ENCODE measurements at places on chromosomes 2 and 18. TPM values are rescaled to one million over a fixed set of nuclear protein-coding genes. Genes with fewer than 3 reads are reported as not detected.
A peak's percentile ranks its signal among the peaks of the same experiment; 100 is the strongest.

GRCh38 chr2:85011098-85011497 lies 40.1 kb downstream of the KCMF1 start:
- no peak overlapping the region for H3K4me3 ChIP-seq
- no peaks in the 10 kb centered on the region for H3K27me3 ChIP-seq
- no peaks in the 10 kb centered on the region for H3K36me3 ChIP-seq
- peaks cover 47% of the 10 kb centered on the region for H3K4me1 ChIP-seq
- DNase-seq, result no peak

Gene GBX2
- total RNA-seq, result 10.2 TPM

- no peaks in the 10 kb centered on the region for H3K4me1 ChIP-seq
- no peak overlapping the region for H3K27ac ChIP-seq
- H3K36me3 ChIP-seq, result no peaks in the 10 kb centered on the region
- DNase-seq, result peak; percentile 32
- no peak overlapping the region for H3K4me3 ChIP-seq
- peaks cover 2% of the 10 kb centered on the region for H3K27me3 ChIP-seq
Measured at GRCh38 chr2:136384531-136385303, 266.8 kb upstream of the CXCR4 start.

GRCh38 chr2:148930046-148930775 lies 55.2 kb downstream of the KIF5C start:
- DNase-seq, result no peak
- no peak overlapping the region for H3K4me3 ChIP-seq
- no peak overlapping the region for H3K27ac ChIP-seq
- no peaks in the 10 kb centered on the region for H3K27me3 ChIP-seq

GRCh38 chr2:96143231-96143847 lies 1.9 kb downstream of the DUSP2 start:
- DNase-seq, result no peak
- no peak overlapping the region for H3K27ac ChIP-seq
- H3K36me3 ChIP-seq, result no peaks in the 10 kb centered on the region
- no peaks in the 10 kb centered on the region for H3K27me3 ChIP-seq
- H3K4me3 ChIP-seq, result no peak overlapping the region

Gene RPIA
- 18.2 TPM for total RNA-seq

Gene MAP3K19
- total RNA-seq, result not detected

DNA sequence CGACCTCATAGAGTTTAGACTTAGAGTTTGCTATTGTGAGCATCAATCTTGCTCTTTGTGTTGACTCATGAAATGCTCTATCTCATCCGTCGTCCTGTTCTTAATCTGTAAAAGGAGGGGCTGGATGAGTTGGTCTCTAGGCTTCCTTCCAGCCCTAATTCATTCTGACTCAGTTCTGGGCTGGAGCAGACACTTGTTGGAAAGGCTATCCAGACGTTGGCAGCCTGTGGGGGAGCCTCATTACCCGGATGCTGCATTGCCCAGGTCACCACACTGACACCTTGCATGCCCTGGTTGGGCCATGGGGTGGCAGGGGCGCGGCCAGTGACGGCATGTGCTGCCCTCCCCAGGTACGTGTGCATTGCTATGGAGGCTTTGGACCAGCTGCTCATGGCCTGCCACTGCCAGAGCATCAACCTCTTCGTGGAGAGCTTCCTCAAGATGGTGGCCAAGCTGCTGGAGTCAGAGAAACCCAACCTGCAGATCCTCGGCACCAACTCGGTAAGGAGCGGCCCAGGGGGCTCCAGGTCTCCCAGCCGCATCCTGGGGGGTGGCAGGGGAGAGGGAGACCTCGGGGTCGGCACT lies 61.5 kb downstream of the EFR3B start:
- no peaks in the 10 kb centered on the region for H3K27me3 ChIP-seq
- DNase-seq, result peak; percentile 25
- H3K4me3 ChIP-seq, result no peak overlapping the region

Gene CAPG
- 202 TPM for total RNA-seq

- no peaks in the 10 kb centered on the region for H3K4me1 ChIP-seq
- no peak overlapping the region for H3K4me3 ChIP-seq
- no peaks in the 10 kb centered on the region for H3K27me3 ChIP-seq
- no peaks in the 10 kb centered on the region for H3K36me3 ChIP-seq
Measured at GRCh38 chr18:63264871-63265270, 54.7 kb downstream of the BCL2 start.

DNA sequence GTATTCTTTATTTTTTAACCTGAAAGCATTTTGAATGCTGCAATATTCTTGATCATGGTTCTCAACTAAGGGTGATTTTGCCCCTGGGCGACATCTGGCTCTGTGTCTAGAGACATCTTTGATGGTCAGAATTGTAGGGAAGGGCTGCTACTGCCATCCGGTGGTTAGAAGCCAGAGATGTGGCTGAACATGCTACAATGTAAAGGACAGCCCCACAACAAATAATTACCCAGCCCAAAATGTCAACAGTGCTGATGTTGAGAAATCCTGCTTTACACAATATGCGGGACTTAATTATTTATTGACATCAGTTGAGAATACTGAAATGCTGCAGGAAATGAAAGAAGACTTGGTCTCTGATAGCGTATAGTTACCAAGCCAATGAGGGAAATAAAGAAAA lies 37.5 kb upstream of the SERPINB2 start:
- H3K27ac ChIP-seq, result no peak overlapping the region
- no peaks in the 10 kb centered on the region for H3K27me3 ChIP-seq
- DNase-seq, result no peak
- no peak overlapping the region for H3K4me3 ChIP-seq
- no peaks in the 10 kb centered on the region for H3K4me1 ChIP-seq

DNA sequence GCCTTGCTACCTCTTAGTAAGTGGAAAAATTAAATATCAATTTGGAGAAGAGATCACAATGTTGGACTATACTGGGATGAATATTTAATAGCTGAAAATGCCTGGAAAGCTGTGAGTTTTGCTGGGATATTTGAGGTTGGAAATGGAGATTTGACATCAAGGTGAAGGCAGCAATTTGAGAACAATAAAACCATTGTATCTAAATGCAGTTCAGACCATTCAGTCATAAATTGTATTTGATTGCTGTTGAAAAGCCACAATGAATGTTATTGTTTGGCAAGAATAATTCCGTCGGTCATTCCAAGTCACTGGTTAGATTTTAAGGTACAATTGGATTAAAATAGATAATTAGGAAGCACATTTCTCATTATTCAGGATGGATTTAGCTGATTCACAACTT lies 325.6 kb downstream of the HRH4 start:
- no peaks in the 10 kb centered on the region for H3K36me3 ChIP-seq
- no peaks in the 10 kb centered on the region for H3K27me3 ChIP-seq
- H3K27ac ChIP-seq, result no peak overlapping the region
- H3K4me1 ChIP-seq, result no peaks in the 10 kb centered on the region

Gene TBR1
- total RNA-seq, result not detected

Gene ANKRD23
- total RNA-seq, result 3.2 TPM

GRCh38 chr18:79129120-79129519 lies 59.9 kb downstream of the ATP9B start:
- no peaks in the 10 kb centered on the region for H3K27me3 ChIP-seq
- no peak overlapping the region for H3K27ac ChIP-seq
- no peak overlapping the region for H3K4me3 ChIP-seq
- H3K4me1 ChIP-seq, result no peaks in the 10 kb centered on the region

DNA sequence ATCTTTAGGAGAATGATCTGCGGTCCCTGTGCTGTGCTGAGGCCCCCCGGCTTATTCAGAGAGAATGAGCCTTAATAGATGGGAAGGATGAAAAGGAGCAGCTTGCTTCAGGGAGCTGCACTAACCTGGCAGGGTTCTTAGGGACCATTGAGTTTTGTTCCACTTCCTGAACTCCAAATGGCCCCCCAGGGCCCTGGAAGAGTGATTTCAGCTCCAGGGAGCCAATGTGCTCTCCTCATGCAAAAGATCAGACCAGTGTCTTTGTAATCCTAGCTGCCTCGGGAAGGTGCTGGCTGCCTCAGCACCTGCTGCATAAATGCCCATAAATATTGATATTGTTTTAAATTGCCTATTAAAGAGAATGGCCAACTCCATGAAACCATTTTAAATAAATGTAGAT lies 210.2 kb downstream of the NCK2 start:
- H3K4me3 ChIP-seq, result no peak overlapping the region
- H3K36me3 ChIP-seq, result no peaks in the 10 kb centered on the region
- no peak overlapping the region for H3K27ac ChIP-seq
- H3K27me3 ChIP-seq, result peaks cover 3% of the 10 kb centered on the region

GRCh38 chr2:231113489-231113888 lies 11.4 kb downstream of the HTR2B start:
- H3K27ac ChIP-seq, result no peak overlapping the region
- H3K4me1 ChIP-seq, result peaks cover 5% of the 10 kb centered on the region
- H3K4me3 ChIP-seq, result no peak overlapping the region

Gene PMAIP1
- total RNA-seq, result 7.7 TPM

Gene GALNT3
- total RNA-seq, result 0.10 TPM

DNA sequence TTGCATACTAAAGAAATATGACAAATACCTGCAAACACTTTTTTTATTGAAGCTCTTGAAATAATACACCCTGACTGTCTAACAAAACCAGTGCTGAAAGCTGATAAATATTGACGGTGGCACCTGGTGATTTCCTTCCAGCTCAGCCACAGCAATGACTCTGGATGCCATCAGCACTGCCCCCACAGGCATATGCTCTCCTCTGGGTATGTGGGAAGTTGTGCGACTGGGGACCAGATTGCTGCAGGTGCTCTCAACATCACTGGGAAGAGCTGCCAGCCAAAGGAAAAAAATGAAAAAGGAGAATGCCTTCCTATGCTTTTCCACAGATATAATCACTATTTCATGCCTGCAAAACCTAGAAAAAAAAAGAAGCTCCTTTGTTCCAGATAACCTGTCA lies 141.5 kb downstream of the PIGN start:
- no peaks in the 10 kb centered on the region for H3K4me1 ChIP-seq
- no peak overlapping the region for H3K4me3 ChIP-seq
- DNase-seq, result no peak

Gene RAB6C
- 0.13 TPM for total RNA-seq

DNA sequence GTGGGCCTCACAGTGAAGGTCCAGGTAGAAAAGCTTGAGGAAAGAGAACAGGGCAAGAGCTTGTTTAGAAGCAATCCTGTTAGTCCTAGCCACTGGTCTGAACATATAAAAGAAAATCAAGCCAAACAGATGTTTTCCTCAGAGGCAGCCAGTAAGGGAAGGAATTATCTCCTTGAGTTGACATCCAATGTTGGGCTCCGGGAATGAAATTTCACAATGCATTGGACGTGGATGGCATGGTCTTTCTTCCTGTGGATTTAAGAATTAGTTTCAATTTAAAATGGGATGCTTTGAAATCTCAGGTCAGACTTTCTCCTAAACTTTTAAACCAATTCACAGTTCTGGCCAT lies 92.1 kb downstream of the ACKR3 start:
- H3K27ac ChIP-seq, result no peak overlapping the region
- H3K27me3 ChIP-seq, result peaks cover 16% of the 10 kb centered on the region
- H3K4me1 ChIP-seq, result no peaks in the 10 kb centered on the region
- DNase-seq, result no peak
- H3K36me3 ChIP-seq, result no peaks in the 10 kb centered on the region
- no peak overlapping the region for H3K4me3 ChIP-seq

Gene CDH20
- total RNA-seq, result not detected

GRCh38 chr18:48736321-48737260 lies 197.8 kb downstream of the CTIF start:
- H3K36me3 ChIP-seq, result no peaks in the 10 kb centered on the region
- H3K27me3 ChIP-seq, result no peaks in the 10 kb centered on the region
- no peaks in the 10 kb centered on the region for H3K4me1 ChIP-seq
- H3K4me3 ChIP-seq, result no peak overlapping the region
- H3K27ac ChIP-seq, result no peak overlapping the region

GRCh38 chr18:48990481-48991318 lies 39.9 kb upstream of the SMAD7 start:
- H3K27me3 ChIP-seq, result no peaks in the 10 kb centered on the region
- H3K4me3 ChIP-seq, result no peak overlapping the region
- no peak for DNase-seq
- H3K36me3 ChIP-seq, result no peaks in the 10 kb centered on the region

GRCh38 chr18:65372904-65373303 lies 377.9 kb upstream of the CDH7 start:
- H3K36me3 ChIP-seq, result no peaks in the 10 kb centered on the region
- H3K27me3 ChIP-seq, result no peaks in the 10 kb centered on the region
- no peak overlapping the region for H3K4me3 ChIP-seq
- DNase-seq, result no peak

Gene MATN3
- total RNA-seq, result 3.5 TPM

DNA sequence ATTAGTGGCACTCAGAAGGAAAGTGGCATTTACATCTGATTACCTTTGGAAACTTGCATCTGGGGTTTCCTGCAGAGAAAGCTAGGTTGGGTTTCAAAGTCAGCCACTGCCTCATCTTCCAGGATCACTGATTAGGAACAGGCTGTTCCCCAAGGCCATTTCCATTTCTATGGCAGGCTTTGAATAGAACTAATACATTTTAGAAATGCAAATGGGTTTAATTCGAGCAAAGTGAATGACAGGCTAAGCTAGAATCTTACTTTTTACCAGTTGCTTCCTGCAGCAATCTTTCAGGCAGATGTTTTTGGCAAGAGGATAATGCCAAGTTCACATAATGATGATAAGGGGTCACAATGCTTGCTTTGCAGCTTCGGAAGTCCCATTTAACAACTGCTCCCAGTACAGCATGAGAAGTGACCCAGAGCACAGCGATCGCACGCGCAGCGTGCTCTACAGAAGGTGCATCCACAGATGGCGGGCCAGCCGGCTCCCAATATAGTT lies 336.7 kb downstream of the LPIN1 start:
- no peak for DNase-seq
- H3K4me1 ChIP-seq, result no peaks in the 10 kb centered on the region
- H3K27me3 ChIP-seq, result no peaks in the 10 kb centered on the region
- H3K4me3 ChIP-seq, result no peak overlapping the region
- H3K27ac ChIP-seq, result no peak overlapping the region

- no peak overlapping the region for H3K4me3 ChIP-seq
- no peaks in the 10 kb centered on the region for H3K27me3 ChIP-seq
- H3K36me3 ChIP-seq, result no peaks in the 10 kb centered on the region
- no peak for DNase-seq
Measured at GRCh38 chr18:31247574-31248199, 70.3 kb upstream of the DSG1 start.

DNA sequence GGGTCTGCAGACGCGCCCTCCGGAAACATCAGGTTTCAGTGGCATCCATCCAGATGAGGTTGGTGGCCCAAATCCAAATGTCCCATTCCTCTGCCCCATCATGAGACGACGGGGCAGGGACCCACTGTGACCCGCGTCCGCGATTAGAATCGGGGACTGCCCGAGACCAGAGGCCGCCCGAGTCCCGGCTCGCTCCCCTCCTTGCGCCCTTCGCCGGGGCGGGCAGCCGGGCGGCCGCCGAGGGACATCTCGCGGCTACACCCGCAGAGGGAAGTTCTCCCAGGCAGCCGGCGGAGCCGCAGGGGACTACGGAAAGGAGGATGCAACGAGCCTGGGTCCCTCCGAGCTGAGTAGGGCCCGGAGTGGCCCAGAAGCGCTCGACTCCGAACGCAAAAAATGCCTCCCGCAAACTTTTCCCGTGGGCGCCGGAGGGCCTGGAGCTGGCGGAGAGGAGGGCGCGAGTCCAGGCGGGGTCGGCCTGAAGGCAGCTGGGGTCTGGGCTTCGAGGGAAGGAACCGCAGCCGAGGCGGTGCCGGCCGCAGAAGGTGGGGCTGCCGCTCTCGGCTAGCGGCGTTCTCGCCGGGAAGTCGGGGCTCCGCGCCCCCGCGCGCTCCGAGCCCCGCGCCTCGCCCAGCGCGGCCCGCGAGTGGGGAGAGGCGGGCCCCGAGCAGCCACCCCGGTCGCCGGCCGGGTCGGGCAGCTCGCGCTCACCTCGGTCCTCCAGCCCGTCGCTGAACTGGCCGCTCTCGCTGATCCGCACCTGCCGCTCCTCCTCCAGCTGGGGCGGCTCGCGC lies 580 bp downstream of the TMEM163 start:
- H3K36me3 ChIP-seq, result no peaks in the 10 kb centered on the region
- DNase-seq, result no peak
- no peak overlapping the region for H3K27ac ChIP-seq

Gene ANKRD30BL
- not detected for total RNA-seq

- no peak overlapping the region for H3K27ac ChIP-seq
- H3K27me3 ChIP-seq, result peaks cover 13% of the 10 kb centered on the region
- no peak overlapping the region for H3K4me3 ChIP-seq
- DNase-seq, result no peak
Measured at GRCh38 chr18:13392899-13393298, 174.3 kb downstream of the LDLRAD4 start.
